ENCODE measurements at places on chromosomes 7 and 10. TPM values are rescaled to one million over a fixed set of nuclear protein-coding genes. Genes with fewer than 3 reads are reported as not detected.

Gene MBL2
- 0.17 TPM for total RNA-seq

Gene GOT1
- total RNA-seq = 27.4 TPM

GRCh38 chr10:24370877-24371276 lies 161.9 kb downstream of the KIAA1217 start:
- H3K36me3 ChIP-seq = no peaks in the 10 kb centered on the region
- no peaks in the 10 kb centered on the region for H3K27me3 ChIP-seq
- no peaks in the 10 kb centered on the region for H3K4me1 ChIP-seq
- no peak overlapping the region for H3K27ac ChIP-seq
- DNase-seq = no peak

GRCh38 chr7:150952331-150953050 lies 25.6 kb downstream of the KCNH2 start:
- no peaks in the 10 kb centered on the region for H3K36me3 ChIP-seq
- no peak for DNase-seq
- H3K27me3 ChIP-seq = no peaks in the 10 kb centered on the region
- H3K4me1 ChIP-seq = no peaks in the 10 kb centered on the region
- no peak overlapping the region for H3K27ac ChIP-seq
- H3K4me3 ChIP-seq = no peak overlapping the region

DNA sequence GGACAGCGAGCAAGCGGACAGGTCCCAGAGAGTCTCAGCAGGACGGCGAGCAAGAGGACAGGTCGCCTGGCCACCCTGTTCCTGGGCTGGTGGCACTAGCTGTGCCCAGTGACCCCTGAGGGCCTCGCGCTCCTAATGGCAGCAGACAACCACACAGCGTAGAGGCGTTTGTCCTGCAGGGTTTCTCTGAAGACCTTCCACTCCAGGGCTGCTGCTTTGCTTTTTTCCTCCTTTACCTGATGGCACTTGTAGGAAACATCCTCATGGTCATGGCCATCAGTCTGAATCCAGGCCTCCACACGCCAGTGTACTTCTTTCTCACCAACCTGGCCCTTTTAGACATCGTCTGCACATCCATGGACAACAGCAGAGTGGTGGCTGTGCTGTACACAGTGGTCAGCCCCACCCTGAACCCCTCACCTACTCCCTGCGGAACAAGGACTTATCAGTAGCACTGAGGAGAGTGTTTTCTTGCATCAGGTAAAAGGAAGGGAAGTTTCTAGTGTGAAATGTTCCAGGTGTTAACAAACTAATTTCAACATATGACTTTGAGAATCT lies 27.4 kb downstream of the SCART1 start:
- H3K36me3 ChIP-seq = no peaks in the 10 kb centered on the region
- H3K27ac ChIP-seq = no peak overlapping the region
- H3K27me3 ChIP-seq = 0 out of 2 replicates have a peak, but pooled peaks cover 8% of the 10 kb centered on the region
- no peak overlapping the region for H3K4me3 ChIP-seq
- DNase-seq = no peak

DNA sequence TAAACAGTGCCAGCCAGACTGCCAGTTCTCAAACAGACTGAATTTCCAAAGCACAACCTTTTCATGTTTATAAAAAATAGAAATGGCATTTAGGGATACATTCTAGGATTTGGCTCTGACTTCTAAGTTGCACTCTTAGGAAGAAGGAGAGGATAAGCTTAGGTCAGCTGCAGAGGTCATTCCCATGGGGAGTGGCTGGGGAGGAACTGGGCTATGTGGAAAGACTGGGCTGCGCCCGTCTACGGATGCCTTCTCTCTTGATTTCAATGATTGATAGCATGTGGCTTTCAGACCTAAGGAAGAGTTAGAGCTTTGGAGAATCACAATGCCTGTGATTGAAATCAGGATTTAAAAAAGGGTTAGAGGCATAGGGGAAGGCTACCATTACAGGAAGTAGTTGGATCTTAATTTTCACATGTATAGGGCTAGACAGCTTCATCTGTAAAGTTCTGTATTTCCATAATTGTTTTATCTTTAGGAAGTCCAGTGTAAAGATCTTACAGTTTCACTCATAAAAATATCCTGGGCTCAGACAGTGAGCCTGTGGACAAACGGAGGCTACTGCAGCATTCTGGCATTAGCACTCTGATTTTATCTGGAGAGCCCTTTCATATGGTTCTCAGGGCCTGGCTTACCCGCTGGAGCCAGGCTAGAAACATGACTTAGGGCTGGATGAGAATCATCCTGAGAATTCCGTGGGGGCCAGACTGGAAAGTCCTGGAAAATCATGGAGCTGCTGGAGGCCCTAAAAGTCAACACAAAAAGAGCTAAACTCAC lies 29.5 kb downstream of the NUDT5 start:
- H3K36me3 ChIP-seq = no peaks in the 10 kb centered on the region
- no peaks in the 10 kb centered on the region for H3K4me1 ChIP-seq
- H3K4me3 ChIP-seq = no peak overlapping the region
- no peak overlapping the region for H3K27ac ChIP-seq
- no peak for DNase-seq

GRCh38 chr7:76048668-76048988 lies 722 bp downstream of the MDH2 start:
- peaks cover 31% of the 10 kb centered on the region for H3K4me1 ChIP-seq
- no peaks in the 10 kb centered on the region for H3K36me3 ChIP-seq
- DNase-seq = peak; percentile 30
